GM10248 (cell line): ENCODE measurements at places on chromosomes 1 and 21.

DNA sequence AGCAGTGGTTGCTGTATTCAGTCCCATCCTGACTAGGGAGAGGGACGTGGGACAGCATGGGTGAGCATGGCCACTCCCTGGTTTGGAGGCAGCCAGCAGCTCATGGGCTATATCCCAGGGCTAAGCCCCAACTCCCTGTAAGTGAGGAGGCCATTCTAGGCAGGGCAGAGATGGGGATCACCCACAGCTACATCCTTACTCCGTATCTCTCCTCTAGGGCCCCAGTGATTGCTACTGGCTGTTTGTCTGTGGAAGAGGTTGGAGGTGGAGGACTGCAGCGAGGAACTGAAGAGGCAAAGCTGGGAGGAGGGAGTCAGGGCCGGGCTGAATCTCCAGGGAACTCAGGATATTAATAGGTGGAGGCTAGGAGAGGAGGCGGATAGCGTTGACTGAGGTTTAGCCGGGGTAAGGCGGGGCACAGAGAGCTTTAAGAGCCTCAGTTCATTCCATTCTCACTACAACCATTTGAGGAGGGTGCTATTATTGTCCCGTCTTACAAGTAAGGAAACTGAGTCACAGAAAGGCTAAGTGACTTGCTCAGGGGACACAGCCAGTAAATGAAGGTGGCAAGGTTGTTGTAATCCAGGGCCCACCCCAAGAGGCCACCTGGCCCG, 6.8 kb downstream of the OLIG2 start:
- no peak for DNase-seq

DNA sequence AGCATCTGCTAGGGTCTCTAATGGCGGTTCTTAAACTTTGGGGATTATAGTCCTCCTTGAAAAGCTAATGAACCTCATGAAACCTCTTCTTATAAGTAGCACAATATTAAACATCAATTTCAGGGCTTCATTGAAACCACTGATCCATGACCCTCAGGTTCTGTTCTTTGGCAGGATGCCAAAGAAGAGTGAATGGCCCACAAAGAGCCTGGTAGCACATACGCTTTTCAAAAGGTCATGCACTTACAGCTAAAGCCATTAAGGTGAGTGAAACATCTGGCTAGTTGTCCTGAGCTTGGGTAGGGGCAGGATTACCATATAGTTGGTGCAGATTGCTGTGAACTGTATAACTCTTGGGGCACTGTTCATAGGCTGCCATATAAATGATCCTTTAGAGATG, 42.3 kb downstream of the MDM4 start:
- DNase-seq, result no peak

DNA sequence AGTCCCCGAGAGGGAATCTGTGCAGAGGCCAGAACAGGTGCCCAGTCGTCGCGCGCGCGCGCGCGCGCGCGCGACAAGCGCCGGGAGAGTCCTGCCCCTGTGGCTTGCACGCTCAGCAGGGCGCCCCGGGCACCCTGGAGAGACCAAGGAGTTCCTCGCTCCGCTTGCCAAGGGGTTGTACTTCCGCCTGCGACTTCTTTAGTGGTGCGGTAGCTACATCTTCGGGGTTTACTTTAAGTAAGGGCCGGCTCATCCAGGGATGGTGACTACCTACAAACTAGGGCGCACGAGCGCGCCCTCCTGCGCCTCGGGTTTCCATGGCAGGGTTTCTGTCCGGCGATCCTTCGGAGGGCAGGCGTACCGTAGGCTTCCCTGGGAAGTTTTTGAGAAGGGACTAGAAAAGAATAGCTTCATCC, 1.4 kb downstream of the LHX4 start:
- peak; percentile 42 for DNase-seq

GRCh38 chr1:115867216-115867615, 26.3 kb upstream of the NHLH2 start:
- DNase-seq, result no peak

- DNase-seq, result no peak
These were observed 4.7 kb downstream of the AUNIP start for GRCh38 chr1:25854554-25854953.

GRCh38 chr21:16570856-16571255, 841.1 kb downstream of the USP25 start:
- DNase-seq, result no peak
